Amygdala (tissue), 56 donors: ENCODE measurements at places on chromosomes 3 and 15.

GRCh38 chr3:190385731-190386688 lies 2.0 kb upstream of the CLDN16 start:
- no peak for DNase-seq

- DNase-seq = no peak
Observed at GRCh38 chr15:68526269-68526668, 52.5 kb upstream of the CORO2B start.

DNA sequence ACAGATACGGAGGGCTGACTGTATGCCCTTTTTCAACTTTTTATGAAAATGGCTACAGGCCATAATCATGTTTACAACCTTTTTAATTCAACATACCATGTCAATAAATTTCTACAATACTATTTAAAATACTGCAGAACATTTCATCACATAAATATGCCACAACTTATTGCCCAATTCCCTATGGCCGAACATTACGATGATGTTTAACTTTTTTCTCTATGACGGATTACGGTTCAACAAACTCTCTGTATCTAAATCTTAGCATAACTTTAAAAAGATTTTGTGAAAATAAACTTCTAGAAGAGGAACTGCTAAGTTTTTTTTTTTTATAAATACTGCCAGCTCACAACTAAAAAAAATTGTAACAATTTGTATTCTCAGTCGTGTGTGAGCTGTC lies 220.4 kb downstream of the OSBPL10 start:
- DNase-seq = no peak

GRCh38 chr15:68774521-68775235 lies 46.0 kb downstream of the ANP32A start:
- no peak for DNase-seq
